ENCODE measurements at places on chromosomes 12 and 14. TPM values are rescaled to one million over a fixed set of nuclear protein-coding genes. Genes with fewer than 3 reads are reported as not detected.

DNA sequence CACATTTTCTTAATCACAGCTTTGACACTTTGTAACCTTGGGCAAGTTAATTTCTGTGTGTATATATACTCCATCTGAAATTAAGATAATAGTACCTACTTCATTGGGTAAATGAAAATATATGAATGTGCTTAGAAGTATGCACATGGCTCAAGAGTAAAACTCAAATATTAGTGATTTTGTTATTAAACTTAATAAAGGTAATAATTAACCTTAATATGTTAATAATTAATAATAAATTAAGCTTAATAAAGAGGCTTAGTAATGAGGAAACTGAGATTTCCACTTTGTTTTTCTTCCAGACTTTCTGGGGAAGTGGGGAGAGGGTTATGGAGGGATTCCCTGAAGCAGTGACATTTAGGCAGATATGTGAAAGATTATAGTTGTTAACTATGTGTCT lies 19.8 kb downstream of the USP15 start:
- no peak for DNase-seq

DNA sequence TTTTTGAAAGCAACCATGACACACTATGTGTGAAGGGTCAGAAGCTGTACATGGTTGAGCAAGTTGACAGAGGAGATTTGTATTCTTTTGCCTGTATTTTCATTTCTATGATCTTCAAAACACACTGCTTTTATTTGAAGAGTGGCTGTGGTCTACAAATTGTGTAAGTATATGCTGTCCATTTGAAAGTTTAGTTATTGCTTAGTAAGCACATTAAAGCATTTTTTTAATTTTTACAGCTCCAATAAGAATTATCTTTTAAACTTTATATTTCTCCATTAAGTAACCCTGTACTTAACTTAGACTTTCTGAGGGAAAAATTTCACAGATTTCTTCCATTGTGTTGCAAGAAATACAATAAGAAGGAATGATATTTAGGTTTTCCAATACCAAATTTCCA lies 915.2 kb downstream of the SLC6A15 start:
- DNase-seq, result no peak

- DNase-seq, result no peak
Observed at GRCh38 chr14:54329082-54329695, 67.6 kb upstream of the CDKN3 start.

DNA sequence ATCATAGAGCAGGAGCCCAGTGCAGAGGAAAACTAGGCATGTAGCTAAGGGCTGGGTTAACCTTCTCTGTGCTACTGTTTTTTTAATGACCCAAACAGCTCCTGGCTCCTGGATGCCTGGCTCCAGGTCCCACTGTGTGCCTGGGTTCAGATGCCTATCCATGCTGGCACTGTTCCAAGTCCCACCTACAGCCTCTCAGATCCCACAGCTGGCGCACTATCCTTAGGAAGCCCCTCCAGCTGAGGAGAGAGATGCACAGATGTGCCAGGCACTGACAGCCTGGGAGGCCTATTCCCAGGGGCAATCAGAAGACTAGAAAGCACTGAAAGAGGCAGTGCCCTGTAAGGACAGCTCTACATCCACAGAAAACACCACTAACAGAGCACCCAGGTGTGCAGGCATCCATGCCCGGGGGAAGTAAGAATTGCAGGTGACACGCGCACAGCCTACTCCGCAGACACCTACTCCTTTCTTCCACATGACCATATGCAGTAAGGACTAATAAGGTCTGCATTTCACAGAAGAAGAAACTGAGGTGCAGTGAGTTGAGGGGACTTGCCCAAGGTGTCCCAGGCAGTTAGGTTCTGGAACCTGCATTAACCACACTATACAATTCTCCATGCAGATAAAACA lies 51.2 kb downstream of the PITPNM2 start:
- no peak for DNase-seq

DNA sequence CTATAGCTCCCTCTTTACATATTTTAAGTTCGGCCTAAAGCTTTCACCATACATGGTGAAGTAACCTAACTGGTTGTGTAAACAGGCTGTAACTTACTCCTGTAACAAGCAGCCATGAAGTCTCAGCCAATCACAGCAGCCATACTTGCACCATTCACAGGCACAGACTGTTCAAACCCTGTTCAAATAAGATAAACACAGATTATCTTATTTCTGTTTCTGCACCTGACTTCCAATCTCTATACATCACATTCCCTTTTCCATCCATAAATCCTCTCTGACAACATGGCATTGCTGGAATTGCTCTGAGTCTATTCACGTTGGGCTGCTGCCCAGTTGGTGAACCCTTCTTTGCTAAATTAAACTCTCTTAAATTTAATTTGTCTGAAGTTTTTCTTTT lies 34.5 kb upstream of the ARID2 start:
- no peak for DNase-seq

GRCh38 chr12:50626026-50626425 lies 121.2 kb downstream of the DIP2B start:
- DNase-seq, result no peak

DNA sequence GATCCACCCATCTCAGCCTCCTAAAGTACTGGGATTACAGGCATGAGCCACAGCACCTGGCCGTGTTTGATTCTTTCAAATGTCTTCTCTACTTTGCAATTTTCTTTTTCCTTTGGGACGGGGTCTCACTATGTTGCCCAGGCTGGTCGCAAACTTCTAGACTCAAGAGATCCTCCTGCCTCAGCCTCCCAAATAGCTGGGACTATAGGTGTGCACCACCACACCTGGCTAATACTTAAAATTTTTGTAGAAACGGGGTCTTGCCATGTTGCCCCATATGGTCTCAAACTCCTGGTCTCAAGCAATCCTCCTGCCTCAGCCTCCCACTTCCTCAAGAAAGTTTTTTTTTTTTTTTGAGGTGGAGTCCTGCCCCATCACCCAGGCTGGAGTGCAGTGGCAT lies 1.7 kb downstream of the GATC start:
- no peak for DNase-seq

DNA sequence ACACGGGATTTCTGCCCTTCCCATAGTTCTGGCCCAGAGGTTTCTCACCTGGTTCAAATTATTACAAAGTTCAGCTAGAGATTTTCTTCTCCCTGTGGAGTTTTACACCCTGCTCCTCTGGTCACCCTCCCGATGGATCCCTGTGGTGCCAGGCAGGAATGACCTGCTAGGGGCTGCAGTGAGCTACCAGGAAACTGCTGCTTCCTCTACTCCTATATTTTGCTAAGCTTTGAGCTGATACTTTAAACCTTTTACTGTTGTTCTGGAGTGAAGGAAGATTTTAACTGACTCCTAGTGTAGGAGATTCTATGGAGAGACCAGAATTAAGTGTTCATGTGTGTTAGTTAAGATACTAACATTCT lies 30.4 kb upstream of the LRIG3 start:
- DNase-seq, result no peak

DNA sequence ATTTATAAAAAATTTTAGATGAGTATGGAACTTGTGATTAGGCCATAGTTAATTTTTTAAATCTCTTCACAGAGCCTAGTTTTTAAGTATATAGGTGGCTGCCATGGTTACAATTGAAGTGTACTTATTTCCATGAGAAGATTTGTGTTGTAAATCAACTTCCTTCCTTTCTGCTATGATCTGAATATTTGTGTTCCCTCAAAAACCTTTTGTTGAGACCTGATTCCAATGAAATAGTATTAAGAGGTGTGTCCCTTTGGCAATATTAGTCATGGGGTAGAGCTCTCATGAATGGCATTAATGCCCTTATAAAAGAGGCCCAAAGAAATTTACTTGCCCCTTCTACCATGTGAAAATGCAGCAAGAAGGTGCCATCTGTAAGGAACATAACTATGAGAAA lies 28.8 kb downstream of the ETNK1 start:
- DNase-seq, result no peak

- no peak for DNase-seq
Observed at GRCh38 chr12:13193505-13194231, 2.9 kb upstream of the EMP1 start.

- DNase-seq, result no peak
Observed at GRCh38 chr14:42563313-42563712, 956.6 kb downstream of the LRFN5 start.

DNA sequence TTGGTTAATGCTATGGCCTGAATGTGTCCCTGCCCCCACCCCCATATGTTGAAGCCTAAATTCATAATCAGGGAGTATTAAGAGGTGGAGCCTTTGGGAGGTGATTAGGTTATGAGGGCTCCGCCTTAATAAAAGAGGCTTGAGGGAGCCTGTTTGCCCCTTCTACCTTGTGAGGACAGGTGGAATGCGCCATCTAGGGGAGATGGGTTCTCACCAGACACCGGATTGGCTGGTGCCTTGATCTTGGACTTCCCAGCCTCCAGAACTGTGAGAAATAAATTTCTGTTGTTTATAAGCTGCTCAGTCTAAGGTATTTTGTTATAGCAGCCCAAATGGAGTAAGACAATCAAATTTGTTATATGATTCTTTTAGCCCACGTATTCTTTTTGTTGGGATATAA lies 148.3 kb downstream of the PTCSC3 start:
- DNase-seq, result no peak

DNA sequence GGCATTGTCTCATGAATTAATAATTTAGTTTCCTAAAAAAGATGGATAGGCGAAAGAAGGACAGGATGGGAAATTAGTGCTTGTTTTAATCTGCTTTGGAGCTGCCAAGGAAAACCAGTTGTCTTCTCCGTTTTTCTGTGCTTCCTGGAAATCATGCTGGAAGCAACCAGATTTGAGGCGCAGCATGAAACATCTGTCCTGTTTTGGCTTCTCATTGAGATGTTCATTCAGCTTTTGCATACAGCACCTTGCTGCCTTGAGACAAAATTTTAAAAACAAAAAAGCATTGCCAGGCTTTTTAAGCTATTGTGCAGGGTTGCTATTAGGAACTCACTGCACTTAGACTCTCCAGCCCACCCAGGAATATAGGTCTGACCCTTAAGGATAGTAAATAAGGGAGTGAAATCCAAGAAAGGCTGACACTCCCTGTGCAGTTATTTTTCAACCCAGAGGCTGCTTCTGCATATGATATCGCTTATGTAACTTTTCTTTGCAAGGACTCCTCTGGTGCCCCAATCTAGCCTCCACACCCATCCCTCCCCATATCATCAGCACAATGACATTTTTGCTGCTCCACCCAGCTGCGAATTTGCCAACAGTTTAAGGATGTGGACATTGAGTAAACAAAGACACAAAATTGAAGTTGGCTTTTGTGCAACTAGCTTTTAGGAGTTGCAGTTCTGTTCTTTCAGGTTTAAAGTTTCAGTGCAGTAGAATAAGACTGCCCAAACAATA lies 46.9 kb upstream of the MDM1 start:
- no peak for DNase-seq

DNA sequence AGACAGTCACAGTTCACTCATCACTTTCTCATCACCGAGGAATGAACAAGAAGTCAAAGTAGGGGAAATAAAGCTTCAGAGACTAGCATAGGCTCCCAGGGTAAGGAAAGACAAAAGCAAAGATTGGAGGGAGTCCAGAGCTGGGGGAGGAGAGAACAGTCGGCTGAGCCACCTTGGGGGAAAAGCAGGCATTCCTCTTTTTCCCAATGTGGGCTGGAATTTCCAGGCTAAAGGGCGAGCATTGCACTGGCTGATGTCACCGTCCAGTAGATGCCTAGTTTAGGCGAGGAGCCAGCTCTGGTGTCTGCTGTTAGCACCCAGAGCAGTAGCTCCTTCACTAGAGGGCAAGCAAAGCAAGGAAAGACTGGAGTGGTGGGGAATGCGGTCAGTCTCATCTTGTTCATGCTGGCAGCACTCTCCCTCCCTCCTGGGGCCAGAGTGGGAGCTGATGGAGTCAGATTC lies 8.5 kb upstream of the KRT75 start:
- no peak for DNase-seq

- no peak for DNase-seq
Observed at GRCh38 chr12:45670346-45671065, 59.0 kb upstream of the ARID2 start.

- DNase-seq, result no peak
Observed at GRCh38 chr12:122420471-122421162, 1.9 kb downstream of the CLIP1 start.

DNA sequence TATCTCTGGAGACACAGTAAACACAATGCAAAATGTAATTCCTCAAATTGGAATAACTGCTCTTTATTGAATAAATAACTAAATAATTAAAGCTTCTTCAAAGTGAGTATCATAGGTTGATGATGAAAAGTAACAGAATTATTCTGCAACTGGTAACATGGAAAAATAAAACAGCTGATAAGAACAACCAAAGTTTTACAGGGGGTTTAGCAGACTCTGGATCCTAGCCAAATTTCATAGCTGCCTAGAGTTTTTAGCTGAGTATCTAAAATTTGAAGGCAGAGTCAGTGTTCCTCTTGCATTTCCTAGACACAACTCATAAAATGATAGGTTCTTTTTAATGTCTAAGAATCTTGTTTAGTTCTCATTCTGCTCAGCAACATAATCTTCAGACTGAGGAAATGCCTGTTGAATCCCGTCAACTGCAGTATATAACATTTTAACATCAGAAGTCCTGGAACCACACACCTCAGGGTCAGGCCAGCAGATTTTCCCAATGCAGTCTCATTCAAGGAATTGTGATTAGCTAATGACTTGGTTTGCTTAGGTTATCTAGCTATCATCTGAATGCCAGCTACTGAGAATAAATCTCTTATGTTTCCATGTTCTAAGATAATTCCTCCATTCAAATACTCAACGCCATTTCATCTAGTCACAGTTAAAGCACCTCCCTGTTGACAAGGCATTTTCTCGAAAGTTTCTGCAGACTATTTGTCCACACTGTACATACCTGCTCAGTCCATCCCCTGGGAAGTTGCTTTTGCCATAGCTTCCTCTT lies 411.6 kb downstream of the BCAT1 start:
- DNase-seq, result no peak

DNA sequence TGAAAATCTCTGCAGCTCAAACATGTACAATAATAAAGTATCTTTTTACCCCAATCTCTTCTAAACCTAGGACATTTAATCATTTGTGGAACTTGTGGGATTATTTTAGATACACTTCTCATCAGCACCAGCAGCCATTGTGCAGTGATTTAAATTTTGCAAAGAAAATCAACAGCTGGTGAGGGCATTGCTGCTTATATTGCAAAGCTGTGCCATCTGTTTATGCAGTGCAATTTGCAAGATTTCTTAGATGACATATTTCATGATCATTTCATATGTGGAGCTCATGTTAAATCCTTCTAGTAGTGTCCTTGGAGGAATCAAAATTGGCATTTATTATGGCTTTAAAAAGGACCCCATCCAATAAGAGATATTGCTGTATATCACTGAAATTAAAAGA lies 320.7 kb downstream of the BTG1 start:
- DNase-seq, result no peak

DNA sequence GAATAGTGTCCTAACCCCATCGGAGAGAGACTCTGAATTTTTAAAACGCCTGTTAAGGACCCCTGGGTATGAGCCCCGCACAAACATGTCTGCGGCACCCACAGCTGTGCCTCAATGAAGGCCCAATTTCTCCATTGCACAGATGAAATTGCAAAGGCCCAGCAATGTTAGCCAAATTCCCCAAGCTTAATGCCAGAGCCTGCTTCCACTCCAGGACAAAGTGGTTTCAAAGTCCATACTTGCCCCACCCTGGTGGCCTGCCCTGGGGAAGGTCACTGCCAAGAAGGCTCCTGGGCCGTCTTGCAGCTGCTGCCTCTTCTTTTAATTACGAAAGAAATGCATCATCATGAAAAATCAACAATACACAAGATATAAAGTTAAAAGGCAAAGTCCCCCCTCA lies 1179.7 kb downstream of the VRK1 start:
- DNase-seq, result no peak

The WNT5B gene
- 56.2 TPM for total RNA-seq

The ZNF891 gene
- total RNA-seq, result 5.6 TPM

The FRS2 gene
- total RNA-seq, result 49.2 TPM

The SYT1 gene
- total RNA-seq, result 15.3 TPM

The ASCL1 gene
- total RNA-seq, result not detected

The GZMB gene
- total RNA-seq, result not detected

The IL22 gene
- not detected for total RNA-seq

All from mesothelial cell of epicardium (in vitro differentiated cells).